Epithelial cell of proximal tubule (primary cell): ENCODE measurements at places on chromosomes 1 and 21.

GRCh38 chr1:235843461-235843961 is 23.2 kb downstream of the LYST start:
- no peak for DNase-seq

GRCh38 chr1:205316161-205316566 is 5.4 kb downstream of the NUAK2 start:
- no peak for DNase-seq

GRCh38 chr1:38239258-38239835 is 192.8 kb upstream of the POU3F1 start:
- DNase-seq = no peak

GRCh38 chr1:193156822-193157142 is 29.6 kb downstream of the B3GALT2 start:
- DNase-seq = no peak

DNA sequence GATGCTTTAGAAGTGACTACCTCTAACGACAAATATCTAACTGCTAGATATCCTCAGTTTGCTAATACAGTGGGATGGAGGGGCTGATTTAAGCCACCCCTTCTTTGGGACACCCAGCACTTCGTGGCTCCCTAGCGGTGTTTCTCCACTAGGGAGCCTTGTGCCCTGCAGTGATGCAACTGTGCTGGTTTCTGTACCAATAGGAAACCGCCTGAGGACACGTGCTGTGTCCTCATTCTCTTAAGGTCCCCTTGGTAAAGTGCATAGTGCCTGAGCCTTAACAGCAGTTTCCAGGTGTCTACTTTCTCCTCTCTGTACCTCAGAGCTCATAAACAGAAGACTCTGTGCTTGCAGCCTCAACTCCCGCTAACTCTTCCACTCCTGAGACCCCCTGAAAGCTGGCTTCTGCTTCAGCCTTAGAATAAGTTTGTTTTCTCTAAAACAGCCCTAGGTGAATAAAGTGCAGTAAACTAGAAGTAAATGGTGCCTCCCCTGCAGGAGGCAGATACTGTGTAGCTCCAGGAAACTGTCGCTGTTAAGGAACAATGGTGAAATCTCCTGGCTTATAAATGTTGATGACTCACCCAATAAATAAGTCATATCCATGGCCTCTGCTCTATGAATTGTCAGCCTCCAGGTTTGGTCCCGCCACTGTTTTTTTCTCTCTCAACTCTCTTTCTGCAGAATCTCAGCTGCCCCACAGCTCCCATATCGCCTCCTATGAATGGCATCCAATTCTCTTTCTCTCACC is 130.4 kb downstream of the AK5 start:
- DNase-seq = no peak

GRCh38 chr1:34331020-34331926 is 154.6 kb downstream of the C1orf94 start:
- DNase-seq = no peak
